ENCODE measurements at places on chromosomes 12 and 14.
A peak's percentile ranks its signal among the peaks of the same experiment; 100 is the strongest.

DNA sequence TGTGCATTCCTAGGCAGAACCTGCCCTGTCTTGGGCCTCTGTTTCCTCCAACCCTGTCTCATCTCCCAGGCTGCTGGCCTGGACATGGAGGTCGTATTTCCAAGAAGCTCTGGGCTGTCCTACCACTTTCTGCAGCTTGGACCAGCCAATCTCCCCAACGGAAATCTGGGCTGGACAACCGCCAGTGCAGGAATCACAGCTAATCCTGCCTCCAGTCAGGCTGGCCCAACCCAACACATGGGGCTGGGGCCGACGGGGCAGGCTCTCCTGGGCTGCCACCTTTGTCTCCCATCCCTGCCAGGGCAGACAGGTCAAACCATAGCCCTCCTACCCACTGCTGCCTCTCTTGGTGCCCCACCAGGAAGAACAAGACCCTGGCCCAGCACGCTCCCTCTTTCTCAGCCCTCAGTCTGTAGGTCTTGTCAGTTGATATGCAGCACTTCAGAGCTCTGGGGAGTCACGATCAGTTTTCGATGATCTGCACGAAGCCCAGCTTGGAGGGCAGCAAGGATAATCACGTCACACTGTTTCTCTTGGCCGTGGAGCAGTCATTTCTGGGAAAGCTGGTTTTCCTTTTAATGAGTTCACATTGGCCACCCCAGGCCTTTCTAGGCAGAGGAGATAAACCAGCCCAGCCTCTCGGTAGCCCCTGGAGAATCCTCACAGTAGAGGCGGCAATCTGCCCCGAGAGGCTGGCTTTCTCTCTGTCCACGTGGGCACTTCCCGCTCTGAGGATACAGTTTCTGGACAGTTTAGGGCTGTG, 195.2 kb upstream of the PRMT8 start:
- DNase-seq = no peak

- DNase-seq = no peak
Observed at GRCh38 chr14:89242652-89243279, 174.3 kb downstream of the FOXN3 start.

DNA sequence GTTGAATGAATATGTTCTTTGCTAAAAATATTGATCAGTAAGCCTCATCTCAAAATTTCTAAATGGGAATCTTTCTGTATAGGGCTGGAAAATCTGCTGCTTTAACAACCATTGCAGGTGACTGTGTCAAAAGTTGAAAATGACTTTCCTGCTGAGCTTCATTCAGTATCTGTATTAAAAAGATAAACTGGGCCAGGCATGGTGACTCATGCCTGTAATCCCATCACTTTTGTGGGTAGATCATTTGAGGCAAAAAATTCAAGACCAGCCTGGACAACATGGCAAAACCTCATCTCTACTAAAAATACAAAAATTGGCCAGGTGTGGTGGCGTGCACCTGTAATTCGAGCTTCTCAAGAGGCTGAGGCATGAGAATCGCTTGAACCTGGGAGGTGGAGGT, 213.7 kb upstream of the SYT10 start:
- no peak for DNase-seq

- no peak for DNase-seq
Observed at GRCh38 chr12:130469552-130469951, 131.9 kb downstream of the PIWIL1 start.

GRCh38 chr14:54603362-54603761, 36.4 kb downstream of the SAMD4A start:
- peak; percentile 58 for DNase-seq

DNA sequence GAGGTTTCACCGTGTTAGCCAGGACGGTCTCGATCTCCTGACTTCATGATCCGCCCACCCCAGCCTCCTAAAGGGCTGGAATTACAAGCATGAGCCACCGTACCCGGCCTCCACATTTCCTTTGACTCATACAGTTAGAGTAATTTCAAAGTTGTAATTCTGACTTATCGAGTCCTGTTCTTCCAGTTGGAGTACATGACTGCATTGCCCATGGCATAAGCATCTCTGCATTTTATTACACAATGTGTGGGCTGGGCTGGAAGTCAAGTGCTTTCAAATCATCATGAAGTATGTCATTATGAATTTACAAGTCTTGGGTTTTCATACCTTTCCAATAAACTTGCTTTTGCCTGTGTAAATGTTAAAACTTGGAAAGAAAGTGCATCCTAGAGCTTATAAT, 1295.7 kb upstream of the FLRT2 start:
- DNase-seq = no peak

DNA sequence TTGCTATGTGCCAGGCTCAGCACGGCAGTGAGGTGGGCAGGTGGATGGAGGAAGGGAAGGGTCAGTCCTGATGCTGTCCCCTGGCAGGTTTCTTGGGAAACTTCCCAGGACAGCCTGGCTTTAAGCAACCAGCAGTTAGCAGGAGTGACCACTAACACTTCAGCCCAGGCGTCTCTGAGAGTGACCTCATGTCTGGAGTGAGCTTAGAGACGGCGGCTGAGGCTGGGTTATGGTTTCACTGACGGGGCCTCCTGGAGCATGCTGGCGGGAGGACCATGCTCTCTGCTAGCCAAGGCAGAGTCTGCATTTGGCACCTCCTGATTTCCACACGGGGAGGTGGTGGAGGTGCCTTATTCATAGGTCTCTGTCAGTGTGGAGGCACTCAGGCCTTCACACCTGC, 2.5 kb downstream of the HHIPL1 start:
- DNase-seq = peak; percentile 13

DNA sequence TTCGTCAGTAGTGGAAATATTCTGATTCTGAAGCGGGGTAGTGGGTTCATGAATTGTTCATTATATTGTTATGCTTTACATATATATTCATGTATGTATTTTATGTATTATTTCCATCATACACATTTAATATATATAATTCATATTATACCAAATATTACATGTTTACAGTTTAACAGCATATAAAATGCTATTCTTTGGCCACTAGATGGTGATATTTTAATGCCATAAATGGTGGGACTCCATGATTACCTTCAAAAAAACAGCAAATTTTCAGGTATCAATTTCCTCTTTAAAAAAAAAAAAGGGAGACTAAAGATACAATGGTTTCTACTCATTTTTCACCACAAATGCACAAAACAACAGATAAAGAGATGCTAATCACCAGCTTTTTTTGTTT, 41.0 kb downstream of the BDKRB1 start:
- DNase-seq = peak; percentile 32

DNA sequence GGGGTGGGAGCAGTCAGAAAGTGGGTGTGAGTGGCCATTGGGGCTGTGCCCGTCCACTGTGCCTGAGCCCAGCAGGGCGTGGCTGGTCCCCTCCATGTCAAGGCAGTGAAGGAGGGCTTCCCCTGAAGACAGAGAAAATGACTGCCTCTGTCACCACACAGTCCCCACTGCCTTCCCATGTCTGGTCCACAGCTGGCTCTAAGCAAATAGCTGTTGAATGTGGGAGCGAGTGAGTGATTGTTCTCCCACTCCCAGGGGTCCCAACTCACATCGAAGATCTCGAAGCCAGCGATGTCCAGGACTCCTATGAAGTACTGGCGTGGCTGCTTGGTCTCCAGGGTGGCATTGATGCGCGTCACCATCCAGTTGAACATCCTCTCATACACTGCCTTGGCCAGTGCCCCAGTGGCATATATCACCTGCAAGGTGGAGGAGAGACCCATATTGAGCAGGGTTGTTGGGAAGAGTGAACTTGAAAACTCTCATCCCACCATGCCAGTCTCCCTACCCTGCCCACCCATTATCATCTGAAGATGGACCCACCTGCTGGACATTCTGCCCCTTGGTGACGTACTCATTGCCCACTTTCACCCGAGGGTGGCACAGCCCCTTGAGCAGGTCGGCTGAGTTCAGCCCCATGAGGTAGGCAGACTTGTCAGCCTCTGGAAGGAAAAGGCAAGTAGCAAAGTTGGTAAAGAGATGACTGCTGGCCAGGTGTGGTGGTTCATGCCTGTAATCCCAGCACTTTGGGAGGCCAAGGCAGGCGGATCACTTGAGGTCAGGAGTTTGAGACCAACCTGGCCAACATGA, 6.6 kb downstream of the MYH7 start:
- DNase-seq = no peak

- no peak for DNase-seq
Observed at GRCh38 chr14:101186544-101186943, 283.0 kb upstream of the RTL1 start.

- DNase-seq = no peak
Observed at GRCh38 chr12:40971911-40972310, 216.2 kb upstream of the PDZRN4 start.

Data from kidney tubule cell (primary cell).